Activated T-cell treated with anti-CD3 and anti-CD28 coated beads, Interleukin-2, amount 50 U/mL, for 72 hours (primary cell): ENCODE measurements at places on chromosomes 3 and 15.

DNA sequence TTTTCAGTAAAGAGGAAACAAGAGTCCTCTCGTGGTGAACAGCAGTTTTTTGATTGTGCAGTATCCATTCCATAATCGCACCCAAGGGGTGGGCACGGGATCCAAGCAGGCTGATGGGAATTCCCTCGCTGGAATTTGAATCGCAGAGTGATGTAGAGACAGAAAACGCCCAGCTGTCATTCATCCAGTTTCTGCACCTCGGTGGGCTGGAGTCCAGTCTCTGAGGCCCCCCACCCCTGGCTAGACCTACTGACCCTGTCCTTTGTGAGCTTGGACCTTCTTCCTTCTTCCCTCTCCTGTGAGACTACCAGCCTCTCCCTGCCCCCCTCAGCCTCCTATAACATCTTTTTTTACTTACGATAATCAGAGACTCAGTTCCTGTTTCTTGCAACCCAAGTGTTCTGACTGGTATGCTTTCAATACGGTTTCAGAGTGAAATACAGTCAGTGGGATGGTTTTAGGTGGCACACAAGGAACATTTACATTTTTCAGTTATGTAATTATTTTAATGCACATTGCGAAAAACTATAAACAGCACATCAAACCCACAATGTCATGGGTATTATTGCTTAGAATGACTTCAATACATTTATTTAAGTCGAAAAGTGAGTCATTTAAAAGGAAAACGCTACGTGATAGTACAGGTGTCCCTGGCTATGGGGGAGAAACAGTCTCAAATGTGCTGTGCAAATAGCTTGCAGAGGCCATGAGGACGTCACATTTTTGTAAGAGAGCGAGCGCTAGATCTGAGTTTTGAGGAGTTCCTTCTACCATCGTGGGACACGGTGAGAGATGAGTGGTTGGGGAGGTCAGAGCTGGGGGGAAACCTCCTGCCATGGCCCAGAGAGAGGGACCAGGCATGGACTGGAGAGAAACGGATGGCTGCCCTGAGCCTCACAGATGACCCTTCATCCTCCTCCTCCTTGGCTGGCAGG lies 37.5 kb upstream of the CHST2 start:
- peak; percentile 45 for DNase-seq

DNA sequence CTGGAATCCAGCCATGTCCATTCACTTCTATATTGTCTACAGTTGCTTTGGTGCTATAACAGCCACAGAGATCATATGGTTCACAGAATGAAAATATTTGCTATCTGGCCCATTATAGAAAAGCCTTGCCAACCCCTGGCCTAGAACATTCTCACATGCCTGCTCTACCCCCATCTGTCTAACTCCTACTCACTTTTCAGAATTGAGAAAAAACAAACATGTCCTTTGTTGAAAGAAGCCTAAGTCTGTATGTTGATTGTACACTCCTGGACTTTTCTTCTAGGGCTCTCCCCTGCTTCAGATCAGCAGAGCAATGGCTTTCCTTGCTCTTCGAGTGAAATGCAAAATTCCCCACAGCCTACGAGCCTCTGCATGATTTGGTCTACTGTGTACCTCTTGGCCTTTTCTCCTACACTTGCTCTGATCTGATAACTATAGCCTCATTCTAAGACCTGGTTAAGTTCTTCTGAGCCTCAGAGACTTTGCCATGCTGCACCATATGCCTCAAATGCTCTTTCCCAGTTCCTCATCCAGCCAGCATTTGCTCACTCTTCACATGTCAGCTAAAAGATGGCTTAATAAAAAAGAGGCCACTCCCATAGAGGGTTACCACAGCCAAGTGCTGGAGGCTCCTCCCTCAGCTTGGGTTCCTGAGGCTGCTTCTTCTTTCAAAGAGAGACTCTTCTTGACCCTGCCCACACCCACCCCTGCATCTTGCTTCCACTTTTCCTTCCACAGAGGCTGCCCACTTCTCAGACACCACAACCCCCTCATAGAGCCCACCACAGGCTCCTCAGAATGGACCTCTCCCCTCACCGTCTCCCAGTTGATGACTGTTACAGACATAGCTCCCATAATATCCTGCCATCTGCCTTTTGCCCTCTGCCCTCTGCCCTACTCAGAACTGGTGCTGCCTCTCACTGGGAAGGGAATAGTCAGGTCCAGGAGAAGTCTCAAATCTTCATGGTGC lies 22.9 kb upstream of the DCLK3 start:
- no peak for DNase-seq

DNA sequence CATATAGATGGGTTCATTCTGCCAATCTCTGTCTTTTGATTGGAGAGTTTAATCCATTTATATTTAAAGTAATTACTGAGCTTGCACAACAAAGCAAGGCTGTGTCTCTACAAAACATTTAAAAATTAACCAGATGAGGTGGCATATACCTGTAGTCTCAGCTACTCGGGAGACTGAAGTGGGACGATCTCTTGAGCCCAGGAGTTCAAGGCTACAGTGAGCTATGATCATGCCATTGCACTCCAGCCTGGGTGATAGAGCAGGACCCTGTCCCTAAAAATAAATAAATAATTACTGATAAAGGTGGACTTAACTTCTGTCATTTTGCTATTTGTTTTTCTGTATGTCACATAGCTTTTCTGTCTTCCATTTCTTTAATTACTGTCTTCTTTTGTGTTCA lies 78.1 kb downstream of the PDE8A start:
- DNase-seq = no peak

DNA sequence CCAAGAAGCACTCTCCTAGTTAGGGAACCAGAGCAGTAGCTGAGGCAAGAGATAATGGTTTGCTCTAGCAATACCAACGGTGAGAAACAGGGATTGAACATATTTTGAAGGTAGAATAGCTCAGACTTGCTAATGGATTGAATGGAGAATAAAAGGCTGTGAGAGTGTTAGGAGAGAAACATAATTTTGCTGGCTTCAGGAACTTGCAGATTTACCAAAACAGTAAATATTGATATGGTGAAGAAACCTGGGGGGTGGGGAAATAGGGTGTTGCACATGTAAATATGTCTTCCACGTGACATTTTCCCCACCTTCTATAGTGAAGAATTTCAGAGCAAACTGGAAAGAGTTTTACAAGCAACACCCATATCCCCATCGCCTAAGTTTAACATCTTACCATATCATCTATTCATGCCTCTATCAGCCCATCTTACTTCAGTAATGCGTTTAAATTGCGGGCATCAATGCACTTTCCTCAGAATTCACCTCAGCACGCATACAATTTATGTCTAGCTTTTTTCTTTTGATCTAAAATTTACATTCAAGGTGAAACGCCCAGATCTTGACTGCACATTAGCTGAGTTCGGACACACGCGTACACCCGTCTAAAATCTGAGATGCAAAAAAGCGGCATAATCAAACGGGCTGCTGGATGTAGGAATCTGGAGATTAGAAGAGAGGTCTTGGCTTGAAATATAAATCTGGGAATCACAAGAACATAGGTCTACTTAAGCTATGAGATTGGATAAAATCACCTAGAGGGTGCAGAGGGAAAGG lies 891 bp upstream of the NR1D2 start:
- no peak for DNase-seq

DNA sequence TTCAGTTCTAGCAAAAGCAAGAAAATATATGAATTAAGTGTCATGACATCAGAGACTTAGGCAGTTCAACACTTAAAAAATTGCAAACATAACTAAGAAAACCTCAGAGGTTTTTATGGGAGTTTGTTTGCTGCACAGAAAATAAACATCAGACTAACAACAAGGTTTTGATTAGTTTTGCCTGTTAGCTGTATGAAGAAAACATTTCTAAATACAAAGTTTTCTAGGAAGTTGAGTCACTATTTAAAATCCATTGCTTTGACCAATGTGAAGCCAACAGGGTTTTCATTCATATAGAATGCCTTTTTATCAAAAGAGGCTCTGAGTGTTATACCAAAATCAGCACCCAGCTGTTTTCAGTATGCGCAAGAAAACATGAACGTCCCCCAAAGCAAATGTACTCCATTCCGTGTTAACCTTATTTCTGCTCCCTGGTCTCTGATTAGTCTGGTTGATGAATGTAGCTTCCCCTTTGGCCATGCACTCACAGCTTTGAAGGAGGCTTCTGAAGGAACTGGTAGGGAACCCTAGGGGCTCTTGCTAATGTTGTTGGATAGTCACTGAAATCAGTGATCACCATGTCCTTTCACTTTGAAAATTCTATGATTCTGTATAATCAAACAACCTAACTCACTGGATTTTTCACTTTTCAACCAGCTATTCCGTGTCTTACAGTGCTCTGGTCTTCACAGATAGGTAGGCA lies 89.6 kb upstream of the TSEN2 start:
- no peak for DNase-seq

DNA sequence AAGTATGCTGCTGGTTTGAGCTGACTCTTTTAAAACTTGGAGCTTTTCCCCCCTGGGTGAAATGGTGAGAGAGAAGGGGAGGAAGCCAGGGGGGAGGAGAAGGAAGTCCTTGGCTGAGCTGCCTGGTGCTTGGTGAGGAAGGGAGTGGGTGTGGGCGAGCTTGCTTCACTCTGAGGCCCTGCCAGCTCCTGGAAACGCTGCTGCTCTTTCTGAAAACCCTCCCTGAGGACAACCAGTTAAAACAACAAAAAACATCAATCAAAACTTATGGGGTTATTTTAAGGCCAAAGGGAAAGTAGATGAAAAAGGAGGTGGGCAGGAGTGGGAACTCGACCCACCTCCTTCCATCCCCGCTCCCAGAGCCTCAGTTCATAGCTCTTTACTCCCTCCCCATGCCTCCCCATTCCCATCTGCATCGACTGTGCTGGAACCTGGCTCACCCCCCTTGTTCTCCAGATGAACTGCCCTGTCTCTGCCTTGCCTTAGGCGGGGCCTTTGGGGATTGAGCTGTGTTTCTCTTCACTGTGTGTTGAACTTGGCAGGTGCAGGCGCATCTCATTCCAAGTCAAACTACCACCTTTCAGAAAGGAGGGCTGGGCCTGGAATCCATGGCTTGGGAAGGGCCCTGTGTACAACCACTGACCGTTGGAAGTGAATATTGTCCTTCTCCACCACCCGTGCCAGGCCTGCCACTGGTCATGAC lies 166.1 kb downstream of the ZNF621 start:
- no peak for DNase-seq

- no peak for DNase-seq
These were observed 306.5 kb upstream of the SLITRK3 start for GRCh38 chr3:165502707-165503106.

DNA sequence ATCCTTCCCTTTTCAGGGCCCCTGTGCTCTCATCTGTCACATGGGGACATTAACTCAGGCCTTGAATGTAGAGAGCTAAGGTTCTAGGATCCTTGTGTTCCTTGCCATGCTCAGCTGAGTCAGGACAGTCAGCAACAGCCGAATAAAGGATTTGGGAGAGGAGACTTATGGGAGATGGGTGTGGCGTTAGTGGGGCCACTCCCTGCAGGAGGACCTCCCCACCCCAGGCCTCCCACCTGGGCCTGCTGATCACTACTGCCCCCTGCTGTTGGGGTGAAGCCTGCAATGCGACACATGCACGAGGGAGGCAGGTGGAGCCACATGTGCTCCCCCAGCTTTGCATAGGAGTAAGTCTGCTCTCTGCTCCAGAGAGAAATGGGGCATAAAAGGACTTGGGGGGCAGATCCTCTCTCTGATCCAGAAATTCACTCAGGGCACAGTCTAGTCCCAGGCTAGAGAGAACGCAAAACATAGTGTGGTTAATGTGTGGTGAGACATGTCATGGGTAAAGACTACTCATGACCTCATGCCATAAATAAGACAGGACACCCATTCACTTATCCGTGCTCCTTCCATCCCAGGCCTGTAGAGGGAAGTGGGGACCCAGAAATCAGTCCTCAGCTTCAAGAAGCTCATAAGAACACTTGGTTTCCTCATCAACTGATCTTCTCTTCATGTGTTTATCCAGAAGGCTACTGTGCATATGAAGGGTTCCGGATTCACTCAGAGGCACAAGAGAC lies 19.4 kb downstream of the RBP1 start:
- peak; percentile 31 for DNase-seq

DNA sequence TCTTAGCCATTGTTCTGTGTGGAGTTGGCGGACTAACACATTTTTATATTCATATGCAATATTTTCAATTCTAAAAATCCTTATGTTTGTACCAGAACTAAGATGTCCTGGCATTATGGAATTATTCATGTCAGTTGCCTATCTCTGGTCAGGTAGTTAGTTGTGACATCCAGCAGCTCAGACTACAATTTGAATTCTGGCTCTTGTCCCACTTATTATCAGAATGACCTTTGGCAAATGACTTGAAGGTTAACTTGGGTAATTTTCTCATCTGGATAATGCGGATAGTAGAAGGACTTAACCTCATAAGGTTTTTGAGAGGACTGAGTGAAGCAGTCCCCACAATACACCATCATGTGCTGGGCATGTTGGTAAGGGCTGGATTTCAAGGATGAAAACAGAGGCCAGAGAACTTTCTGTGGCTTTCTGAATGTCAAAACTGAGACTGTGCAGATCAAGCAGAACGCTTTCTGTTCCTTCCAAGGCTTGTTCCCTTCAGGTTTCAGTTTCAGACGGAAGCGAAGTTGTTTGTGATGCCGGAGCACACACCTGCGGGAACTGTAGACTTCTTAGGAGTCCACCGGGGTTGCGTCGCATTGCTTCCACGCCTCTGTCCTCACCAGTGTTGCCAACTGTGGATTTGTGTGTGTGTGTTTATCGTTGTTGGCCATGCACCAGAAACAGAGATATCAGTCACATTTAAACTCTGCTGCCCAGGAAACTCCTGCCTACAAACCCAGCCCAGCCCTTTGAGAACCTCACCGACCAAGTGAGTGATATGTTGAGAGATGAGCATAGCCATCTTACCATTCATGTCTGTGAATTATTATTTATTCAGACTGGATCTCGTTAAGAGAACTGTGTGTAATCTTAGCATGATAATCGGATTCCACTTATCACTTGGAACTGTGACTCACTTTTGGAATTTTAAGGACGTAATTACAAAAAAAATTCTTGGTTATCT lies 76.0 kb downstream of the PTPRG start:
- DNase-seq = no peak

- no peak for DNase-seq
These were observed 68.5 kb upstream of the SLC2A2 start for GRCh38 chr3:171095063-171095462.

- no peak for DNase-seq
These were observed 6.0 kb upstream of the CEMIP start for GRCh38 chr15:80773122-80773551.

GRCh38 chr15:28923726-28924280 lies 38.0 kb downstream of the APBA2 start:
- DNase-seq = no peak

- DNase-seq = no peak
These were observed 47.7 kb downstream of the MED12L start for GRCh38 chr3:151133175-151133574.

- DNase-seq = no peak
These were observed 82.3 kb upstream of the MLF1 start for GRCh38 chr3:158488670-158489069.
